NCI-H446 (cell line): ENCODE measurements at places on chromosomes 5 and 9.

DNA sequence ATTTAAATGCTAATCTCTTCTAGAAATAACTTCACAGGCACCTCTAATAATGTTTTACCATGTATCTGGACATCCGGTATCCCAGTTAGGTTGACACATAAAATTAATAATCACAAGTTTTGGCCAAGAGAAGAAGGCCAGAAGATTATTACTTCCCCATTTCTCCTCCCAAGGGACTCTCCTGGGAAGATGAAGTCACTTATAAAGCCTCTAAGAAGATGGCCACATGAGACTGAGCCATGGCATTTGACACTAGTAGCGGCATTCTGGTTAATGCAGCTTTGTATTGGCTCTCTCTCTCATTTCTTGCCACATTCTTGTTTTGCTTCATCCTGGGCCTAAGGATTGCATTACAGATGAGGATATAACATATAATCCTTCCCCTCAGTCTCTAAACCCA is 34.5 kb upstream of the RASA1 start:
- no peak for DNase-seq

GRCh38 chr5:160847526-160848085 is 4.4 kb downstream of the ATP10B start:
- no peak for DNase-seq

GRCh38 chr9:107737987-107738743 is 248.6 kb upstream of the KLF4 start:
- no peak for DNase-seq

DNA sequence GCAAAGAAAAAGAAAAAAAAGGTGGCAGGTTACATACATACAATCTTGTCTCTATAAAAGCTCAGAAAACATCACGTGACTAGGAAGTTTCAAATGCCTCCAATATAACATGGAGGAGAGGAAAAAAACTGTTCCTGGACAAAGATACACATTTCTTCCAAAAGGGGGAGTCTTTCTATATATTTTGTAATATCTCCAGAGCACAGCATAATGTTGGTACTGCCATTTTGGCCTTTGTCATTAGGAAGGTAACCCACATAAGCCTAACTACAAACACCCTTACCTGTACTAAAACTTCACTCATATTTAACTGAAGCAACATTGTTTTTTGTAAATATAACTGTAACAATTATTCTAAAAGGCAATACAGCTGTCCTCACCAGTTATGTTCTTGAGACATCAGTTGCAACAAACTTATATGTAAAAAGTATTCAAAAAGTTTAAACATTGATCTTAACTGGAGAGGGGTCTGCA is 1.2 kb upstream of the BTF3 start:
- peak; percentile 84 for DNase-seq

DNA sequence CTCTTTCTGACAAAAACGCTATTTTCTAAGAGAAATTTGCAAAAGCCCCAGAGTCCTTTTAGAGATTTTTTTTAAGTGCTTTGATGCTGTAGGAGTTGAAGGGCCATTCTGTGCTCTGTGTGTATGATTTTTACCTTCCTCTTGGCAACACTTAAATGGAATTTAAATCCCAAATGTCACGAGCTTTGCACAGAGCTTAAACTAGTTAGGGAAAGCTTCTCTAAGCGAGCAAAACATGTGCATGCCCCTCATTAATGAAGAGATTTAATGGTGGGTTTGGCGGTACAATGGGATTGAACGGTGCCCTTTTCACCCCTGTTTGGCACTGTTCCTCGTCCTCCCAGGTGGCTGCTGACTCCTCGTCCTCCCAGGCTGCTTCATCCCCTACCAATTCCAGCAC is 220.7 kb downstream of the DRD1 start:
- DNase-seq = no peak

DNA sequence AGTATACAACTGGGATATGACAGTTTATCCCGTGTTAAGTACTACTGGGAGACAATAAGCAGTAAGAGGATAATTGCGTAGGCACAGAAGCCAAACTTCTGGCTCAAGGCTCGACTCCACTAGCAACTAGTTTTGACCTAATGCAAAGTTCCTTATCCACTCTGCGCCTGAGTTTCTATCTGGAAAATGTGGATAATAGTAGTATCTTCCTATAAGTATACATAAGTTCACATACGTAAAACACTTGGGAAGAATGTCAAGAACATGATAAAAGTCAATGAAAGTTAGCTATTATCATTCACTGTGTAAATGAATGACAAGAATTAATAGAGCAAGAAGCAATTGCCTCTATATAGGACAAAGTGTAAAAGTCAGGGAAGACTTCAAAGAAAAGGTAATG is 45.7 kb downstream of the FTMT start:
- no peak for DNase-seq

GRCh38 chr5:19608444-19609002 is 379.5 kb downstream of the CDH18 start:
- DNase-seq = peak; percentile 70

GRCh38 chr5:1204693-1205242 is 3.4 kb downstream of the SLC6A19 start:
- DNase-seq = no peak

DNA sequence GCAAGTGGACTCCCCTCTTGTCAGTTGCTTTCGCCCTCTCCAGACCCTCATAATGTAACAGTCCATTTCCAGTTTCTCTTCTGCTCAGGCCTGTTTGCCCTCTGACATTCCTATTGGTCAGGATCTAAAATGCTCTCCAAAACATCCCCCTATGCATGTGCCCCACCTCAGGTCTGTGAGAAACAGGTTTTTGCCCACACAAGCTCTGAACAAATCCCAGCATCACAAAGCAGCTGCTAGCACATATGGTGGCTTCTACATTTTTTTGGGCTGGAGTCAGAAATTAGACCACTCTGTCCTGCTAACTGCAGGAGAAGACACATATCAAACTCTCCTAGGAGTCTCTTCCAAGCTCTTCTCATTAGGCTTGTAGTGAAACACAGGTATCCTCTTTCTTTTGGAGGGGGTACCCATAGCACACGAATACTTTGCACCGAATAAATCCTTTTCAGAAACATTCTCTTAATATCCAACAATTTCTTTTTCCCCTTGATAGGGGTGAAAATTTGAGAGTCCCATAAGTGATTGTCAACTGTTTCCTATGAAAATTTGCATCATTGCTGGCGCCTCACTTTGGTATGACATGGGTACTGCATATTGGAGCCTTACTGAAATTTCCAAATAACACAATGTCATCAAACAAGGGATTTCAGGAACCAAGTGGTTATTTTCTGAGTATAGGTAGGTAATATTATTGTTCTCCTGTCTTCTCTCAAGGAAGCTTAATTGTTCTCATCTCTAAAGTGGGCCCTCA is 19.3 kb upstream of the HSPA9 start:
- DNase-seq = no peak

- DNase-seq = peak; percentile 69
Measured at GRCh38 chr5:141475625-141476131, at the start of gene PCDHGC3. Gene PCDHGC3, plus strand, starts transcription at chr5:141475966. Its CDS starts 151 bp downstream, at chr5:141476117.

DNA sequence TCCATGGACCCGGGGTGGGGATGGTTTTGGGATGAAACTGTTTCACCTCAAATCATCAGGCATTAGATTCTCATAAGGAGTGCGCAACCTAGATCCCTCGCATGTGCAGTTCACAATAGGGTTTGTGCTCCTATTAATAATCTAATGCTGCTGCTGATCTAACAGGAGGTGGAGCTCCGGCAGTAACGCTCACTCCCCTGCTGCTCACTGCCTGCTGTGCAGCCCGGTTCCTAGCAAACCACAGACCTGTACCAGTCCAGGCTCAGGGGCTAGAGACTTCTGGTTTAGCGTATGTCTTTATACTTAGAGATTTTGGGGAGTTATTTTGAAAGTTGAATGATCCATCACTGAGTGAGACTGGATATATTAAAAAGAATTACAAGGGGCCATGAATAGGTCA is 50.2 kb downstream of the RICTOR start:
- DNase-seq = no peak
